ENCODE measurements at places on chromosomes 4 and X.

GRCh38 chr4:10977534-10977933, 293.0 kb upstream of the CLNK start:
- no peak for DNase-seq

- DNase-seq = no peak
Observed at GRCh38 chr4:1368421-1369090, 21.5 kb downstream of the UVSSA start.

DNA sequence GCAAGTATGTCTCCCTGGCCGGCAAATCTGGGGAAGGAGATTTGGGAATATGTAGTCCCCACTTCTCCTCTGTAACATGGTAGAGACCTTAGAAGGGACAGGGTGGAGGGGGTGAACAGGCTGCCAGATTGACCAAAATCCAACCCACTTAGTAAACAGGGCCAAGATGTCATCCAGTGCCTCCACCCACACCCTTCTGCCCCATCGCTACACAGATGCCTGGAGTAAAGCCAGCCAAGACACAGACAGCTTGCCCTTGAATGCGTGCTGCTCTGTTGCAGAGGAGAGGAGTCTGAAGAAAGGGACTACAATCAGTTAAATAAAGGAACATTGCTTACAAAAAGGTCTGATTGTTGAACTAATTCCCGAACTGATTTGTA, 160.1 kb upstream of the LDB2 start:
- peak; percentile 44 for DNase-seq

- DNase-seq = no peak
Observed at GRCh38 chr4:55005910-55006309, 119.5 kb downstream of the KDR start.

GRCh38 chrX:110042496-110042895, 39.6 kb downstream of the TMEM164 start:
- no peak for DNase-seq

- no peak for DNase-seq
Observed at GRCh38 chr4:65971686-65972085, 301.4 kb upstream of the EPHA5 start.

- DNase-seq = no peak
Observed at GRCh38 chr4:81326581-81326980, 111.6 kb upstream of the PRKG2 start.

DNA sequence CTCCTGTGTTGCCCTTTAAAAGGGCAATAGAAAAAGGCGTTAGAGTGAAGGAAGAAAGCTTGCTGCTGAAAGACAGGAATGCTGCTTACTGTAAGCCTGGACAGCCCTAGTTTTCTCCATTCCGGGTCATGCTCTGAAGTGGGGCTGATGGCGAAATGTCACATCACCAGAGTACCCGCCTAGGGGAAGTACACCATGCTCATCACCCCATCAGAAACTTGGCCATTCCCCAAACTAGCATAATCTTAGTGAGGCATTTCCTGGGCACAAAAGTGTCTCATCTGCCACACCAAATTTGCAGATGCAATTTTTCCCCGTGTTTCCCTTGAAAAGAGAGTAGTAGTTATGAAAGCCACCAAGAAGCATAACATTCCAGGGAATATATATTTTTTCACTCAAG, 47.8 kb upstream of the CAMK2D start:
- peak; percentile 33 for DNase-seq

- no peak for DNase-seq
Observed at GRCh38 chr4:154593868-154594267, 3.3 kb upstream of the FGA start.

DNA sequence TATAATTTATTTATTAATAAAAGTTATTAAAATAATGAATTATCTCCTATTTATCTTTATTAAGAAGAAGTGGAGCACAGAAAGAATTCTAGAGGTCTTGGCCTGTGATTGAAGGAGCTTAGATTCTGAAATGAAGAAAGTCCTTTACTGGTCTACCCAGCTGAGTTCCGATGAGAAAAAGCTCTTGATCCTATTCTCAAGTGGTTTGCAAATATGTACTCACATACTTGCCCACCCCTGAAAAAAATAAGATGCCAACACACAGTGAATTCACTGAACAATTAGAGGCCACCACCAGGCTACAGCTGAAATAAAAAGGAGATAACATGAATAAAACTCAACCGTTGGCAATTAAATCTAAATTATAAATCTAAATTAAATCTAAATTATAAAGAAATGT, 253.4 kb downstream of the MAPK10 start:
- DNase-seq = no peak

GRCh38 chr4:107915220-107915619, 16.1 kb upstream of the CYP2U1 start:
- no peak for DNase-seq

DNA sequence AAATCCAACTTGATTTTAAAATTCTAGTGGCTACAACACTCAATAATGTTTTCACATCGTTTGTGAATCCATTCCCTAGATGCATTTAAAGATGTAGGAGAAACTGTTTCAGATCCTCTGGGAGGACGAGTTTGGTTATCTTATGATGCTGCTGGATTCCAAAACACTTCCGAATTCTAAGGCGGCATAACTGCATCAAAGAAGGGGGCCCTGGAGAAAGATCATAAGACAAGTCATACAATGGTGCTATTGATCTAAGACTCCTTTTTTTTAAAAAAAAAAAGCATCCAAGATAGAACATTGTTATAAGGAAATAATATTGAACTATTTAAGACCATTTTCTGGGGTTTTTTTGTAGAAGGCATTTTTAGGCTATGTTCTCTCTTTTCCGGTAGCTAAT, 25.5 kb downstream of the ASB9 start:
- DNase-seq = no peak

DNA sequence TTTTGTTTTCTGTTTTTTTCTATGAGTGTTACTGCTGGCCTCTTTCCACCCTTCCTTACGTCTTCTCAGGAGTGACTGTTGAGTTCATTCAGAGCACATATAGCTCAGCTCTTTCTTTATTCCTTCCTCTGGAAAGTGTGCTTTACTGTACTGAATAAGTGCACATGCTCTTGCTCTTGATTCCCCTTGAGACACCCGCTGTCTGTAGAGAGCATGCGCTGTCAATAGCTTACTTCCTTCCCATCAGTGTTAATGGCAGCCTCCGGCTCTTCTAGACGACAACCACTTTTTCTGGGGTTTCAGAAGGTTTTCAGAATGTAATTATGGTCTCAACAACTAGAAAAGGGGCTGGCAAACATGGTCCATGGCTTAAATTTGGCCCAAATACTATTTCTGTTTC, 504.9 kb downstream of the C4orf33 start:
- no peak for DNase-seq

- DNase-seq = peak; percentile 66
Observed at GRCh38 chr4:110808351-110808878, 185.5 kb upstream of the PITX2 start.
